ENCODE measurements at places on chromosomes 13 and 19. TPM values are rescaled to one million over a fixed set of nuclear protein-coding genes. Genes with fewer than 3 reads are reported as not detected.

- DNase-seq = no peak
Observed at GRCh38 chr19:29393915-29394460, 131.8 kb upstream of the VSTM2B start.

The PTGIR gene
- 3.8 TPM for total RNA-seq

The RAB3A gene
- total RNA-seq = 3.0 TPM

The STAP2 gene
- total RNA-seq = 25.5 TPM

The HSH2D gene
- 0.79 TPM for total RNA-seq

The RFPL4AL1 gene
- not detected for total RNA-seq

DNA sequence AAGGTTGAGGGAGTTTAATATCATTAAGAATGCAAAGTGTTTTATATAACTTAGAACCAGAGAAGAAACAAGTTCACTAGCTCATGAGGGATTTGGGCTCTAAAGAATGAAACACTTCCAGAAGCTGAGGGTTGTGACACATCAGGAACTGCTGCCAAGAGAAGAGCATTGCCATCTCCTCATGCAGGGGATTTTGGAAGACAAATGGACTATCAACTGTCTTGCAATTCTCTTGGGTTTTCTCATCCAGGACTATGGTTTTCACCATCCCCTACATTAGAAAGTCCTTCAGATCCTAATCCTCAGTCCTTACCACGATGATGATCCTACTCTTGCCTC is 59.7 kb upstream of the KL start:
- no peak for DNase-seq

The DNAAF3 gene
- total RNA-seq = not detected

GRCh38 chr13:97627566-97627965 is 193.6 kb downstream of the RAP2A start:
- peak; percentile 93 for DNase-seq

DNA sequence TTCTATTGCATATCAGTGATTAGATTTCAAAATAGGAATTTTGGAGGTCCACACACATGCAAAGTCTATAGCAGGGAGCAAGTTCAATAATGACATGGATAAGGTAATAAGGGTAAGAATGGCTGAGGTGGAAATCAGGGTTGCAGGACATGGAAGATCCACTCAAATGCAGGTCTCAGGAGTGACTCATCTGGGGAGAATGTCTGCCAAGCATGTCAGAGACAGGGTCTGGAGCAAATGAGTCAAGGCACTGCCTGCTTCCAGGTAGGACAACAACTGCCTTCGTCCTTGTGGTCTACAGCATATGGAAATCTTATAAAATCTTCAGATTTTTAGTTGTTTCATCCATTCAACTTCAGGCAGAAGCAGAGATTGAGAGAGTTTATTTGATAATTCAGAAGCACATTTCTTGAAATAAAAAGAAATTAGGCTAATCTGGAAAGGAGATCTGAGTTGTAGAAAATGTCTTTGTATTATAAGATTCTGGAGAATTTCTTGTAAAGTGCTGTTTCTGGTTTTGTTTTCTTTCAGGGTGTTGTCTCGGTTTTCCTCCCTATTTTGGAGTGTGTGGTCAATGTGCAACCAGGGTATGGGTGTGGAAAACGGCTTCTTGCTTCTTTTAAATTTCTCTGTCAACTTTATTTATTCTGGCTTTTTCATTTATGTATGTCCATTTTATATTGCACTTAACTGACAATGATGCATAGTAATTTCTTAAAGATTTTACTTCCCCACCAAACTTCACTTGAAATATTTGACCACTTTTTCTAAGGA is 748.8 kb downstream of the LIG4 start:
- no peak for DNase-seq

GRCh38 chr13:76189882-76190519 is 553.9 kb downstream of the LMO7 start:
- no peak for DNase-seq

The RAD23A gene
- 42.5 TPM for total RNA-seq

DNA sequence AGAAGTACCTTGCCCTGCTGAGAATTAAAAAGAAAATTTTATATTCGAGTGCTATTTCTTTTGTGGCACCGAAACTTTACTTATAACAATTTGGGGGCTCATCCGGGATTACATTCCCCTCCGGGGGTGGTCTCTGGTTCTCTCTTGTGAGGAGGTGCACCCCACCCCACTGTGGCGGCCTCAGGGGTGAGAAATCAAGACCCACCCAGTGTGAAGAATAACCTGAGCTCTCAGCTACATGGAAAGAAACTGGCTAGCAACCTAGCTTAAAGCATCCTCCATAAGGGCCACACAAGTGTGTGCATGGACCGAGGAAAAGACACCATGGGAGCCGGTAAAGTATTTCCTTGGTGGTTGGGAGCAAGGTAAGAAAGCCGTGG is 50.9 kb upstream of the ANKRD10 start:
- no peak for DNase-seq

DNA sequence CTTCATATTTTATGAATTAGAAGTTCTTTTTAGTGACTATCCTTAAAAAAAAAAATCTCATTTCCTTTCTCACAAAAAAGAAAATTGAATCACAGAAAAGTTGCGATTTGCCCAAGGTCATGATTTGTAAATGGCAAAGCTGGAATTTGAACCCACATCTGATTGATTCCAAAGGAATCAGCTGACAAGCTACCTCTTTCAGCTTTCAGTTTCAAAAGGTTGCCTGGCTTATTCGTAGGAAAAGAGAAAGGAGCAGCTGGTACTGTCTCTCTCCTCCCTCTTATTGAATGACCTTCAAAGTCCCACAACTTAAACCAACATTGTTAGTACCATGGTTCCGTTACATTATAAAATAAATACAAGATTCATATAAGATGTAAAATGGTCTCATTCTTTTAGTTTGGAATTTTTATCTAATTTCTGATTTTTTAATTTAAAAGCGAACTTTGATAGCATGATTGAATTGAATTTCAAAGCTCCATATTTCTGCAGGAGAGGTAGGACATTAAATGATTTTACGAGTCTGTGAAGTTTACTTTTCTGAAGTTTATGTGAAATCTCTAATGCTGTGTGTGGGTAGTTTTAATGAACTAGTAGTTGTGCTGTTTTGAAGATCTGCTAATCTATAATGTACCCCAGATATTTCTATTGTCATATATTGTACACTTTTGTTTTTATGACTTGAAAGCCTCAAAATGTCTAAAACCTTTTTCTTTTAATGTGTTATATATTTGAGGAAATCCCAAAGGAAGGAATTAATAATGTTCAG is 18.5 kb upstream of the KCTD4 start:
- no peak for DNase-seq

DNA sequence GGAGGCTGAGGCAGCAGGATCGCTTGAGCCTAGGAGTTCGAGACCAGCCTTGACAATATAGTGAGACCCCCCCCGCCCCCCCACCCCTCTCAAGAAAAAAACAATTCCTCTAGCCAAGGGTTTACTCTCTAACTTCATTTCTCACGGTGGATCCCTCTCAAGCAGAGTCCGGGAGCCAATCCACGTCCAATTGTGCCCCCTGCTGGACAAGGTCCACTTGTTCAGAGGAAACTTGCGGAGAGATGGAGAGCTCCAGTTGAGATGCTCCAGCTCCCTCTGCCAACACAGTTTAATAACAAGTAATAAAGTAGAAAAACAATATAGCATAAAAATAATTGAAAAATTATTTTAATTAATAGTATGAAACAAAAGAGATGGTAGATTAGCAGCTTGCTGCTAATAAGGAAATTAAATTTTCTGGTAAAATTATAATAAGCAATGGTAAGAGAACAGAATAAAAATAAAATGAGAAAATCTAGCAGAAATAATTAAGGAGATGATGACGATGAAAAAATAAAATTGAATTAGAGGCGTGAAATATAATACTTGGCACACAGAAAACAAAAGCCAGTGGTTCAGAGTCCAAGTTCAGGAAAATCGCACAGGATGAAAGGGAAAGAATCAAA is 14.5 kb upstream of the SIGLEC14 start:
- peak; percentile 13 for DNase-seq

GRCh38 chr19:46283771-46284170 is 13.1 kb upstream of the HIF3A start:
- DNase-seq = no peak

- DNase-seq = no peak
Observed at GRCh38 chr13:44373601-44374347, at the start of gene SERP2. Gene SERP2, plus strand, starts transcription at chr13:44373824. Its CDS starts 202 bp downstream, at chr13:44374026.

DNA sequence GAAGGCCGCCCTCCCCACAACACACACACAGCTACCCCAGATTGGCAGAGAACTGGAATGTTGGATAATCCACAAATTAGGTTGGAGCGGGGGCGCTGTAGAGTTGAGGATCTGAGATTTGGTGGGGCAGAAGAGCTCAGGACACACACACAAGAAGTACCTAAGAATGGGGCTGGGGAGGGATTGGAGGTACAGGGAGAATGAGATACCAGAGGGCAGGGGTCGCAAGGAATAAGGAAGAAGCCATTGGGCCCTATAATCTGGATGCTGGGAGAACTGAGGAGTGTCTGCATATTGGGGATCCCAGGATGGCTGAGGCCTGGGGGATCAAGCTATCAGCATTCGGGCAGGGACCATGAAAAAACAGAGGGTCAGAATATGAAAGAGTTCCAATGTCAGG is 11.5 kb downstream of the SYT3 start:
- no peak for DNase-seq
